Stimulated activated CD4-positive, alpha-beta T cell treated with anti-CD3 and anti-CD28 coated beads, TNF-alpha, amount 100 ng/mL, for 24 hours (primary cell): ENCODE measurements at places on chromosomes 3 and 15.

- no peak for DNase-seq
Measured at GRCh38 chr3:525415-525814, 328.9 kb downstream of the CHL1 start.

GRCh38 chr15:80445300-80446041 is 41.3 kb downstream of the ARNT2 start:
- no peak for DNase-seq

DNA sequence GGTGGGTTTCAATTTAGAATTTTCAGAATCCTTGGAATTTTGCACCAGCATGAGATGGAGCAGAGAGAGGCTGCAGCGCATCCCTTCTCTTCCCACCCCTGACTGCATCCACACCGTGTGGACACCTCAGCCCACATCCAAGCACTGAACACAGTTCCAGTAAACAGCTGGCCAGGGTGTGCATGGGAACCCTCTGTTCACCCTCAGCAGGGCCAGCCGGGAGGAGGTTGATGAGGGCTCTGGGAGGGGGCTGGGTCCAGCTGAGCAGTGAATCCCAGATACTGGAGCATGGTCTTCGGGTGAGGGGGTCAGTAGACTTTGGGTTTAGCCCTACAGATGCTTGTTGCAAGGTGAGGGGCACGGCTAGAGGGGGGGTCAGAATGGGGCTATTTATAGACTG is 85.8 kb downstream of the RPLP1 start:
- DNase-seq = no peak

- peak; percentile 75 for DNase-seq
Measured at GRCh38 chr3:10242182-10243065, 5.8 kb upstream of the TATDN2 start.
